ENCODE measurements at places on chromosomes 5 and 9.

DNA sequence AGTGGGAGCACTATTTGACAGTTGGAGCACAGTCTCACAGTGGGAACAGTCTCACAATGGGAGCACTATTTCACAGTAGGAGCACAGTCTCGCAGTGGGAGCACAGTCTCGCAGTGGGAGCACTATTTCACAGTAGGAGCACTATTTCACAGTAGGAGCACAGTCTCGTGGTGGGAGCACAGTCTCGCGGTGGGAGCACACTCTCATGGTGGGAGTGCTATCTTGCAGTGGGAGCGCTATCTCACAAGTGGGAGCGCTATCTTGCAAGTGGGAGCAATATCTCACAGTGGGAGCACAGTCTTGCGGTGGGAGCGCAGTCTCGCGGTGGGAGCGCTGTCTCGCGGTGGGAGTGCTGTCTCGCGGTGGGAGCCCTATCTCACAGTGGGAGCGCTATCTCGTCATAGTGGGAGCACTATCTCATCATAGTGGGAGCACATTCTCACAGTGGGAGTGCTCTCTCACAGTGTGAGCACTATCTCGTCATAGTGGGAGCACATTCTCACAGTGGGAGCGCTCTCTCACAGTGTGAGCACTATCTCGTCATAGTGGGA, 56.1 kb downstream of the MED10 start:
- DNase-seq = peak; percentile 74

DNA sequence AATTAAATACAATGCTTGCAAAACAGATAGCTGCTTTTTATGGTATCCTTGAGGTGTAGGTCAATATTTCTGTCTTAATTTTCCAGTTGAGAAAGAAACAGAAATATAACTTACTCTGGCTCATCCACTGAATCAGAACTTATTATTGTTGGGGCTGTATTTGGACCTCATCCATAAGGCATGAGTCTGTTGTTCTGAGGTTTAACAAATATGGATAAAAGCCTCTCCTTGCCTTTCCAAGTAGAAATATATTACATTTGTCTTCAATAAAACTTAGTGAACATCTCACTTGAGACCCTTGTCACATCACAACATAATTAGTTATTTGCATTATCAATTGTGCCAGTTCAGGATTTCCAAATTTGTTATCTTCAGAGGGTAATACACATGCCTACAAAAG, 525.8 kb downstream of the AGTPBP1 start:
- DNase-seq = no peak

DNA sequence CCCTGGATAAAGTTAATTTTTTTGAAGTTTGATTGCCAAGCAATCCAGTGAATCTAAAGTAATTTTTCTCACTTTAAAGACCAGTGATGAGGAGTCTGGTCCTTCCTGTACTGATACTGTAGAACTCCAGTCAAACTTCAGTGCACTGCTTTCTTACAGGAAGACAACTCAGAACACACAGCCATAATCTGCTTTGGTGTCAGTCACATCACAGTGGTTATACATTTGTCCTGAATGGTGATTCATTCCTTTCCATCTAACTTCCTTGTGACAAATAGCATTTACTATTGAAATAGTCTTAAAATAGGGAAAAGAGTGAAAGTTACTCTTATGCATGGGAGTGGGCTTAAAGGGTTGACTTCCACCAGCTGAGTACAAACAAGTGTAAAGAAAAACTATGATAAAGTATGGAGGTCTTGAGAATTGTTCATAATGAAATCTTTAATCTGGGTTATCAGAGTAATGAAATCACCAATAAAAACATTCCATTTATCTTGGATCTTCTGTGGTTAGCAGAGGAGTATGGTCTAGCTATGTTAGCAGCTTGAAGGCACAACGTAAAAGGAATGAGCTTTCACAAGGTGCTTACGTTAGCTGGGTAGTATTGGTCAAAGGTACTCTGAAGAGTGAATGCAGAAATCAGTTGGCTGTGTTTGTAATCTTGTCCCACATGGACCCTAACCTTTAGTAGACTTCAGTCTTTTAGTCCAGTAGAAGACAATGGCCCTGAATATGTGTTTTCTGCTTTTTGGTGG, 41.5 kb downstream of the DCP2 start:
- no peak for DNase-seq

GRCh38 chr5:97778451-97778850, 595.4 kb upstream of the RIOK2 start:
- no peak for DNase-seq

DNA sequence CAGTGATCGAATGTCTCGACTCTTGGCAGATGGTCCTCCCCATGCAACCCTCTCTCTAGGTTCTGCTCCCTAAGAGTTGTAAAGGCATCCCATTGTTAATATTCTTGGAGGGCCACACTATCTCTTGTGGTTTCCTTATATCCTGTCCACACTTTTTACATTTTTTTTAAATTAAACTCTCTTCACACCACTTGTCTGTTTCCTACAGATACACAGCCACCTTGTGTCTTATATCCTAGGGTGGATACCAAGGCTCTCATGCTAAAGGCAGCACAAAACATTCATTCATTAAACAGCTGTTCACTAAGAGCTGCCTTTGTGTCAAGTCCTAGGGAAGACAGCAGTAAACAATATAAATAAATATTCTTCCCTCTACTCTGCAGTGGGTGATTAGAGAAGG, 60.5 kb upstream of the SHISAL2B start:
- DNase-seq = no peak

DNA sequence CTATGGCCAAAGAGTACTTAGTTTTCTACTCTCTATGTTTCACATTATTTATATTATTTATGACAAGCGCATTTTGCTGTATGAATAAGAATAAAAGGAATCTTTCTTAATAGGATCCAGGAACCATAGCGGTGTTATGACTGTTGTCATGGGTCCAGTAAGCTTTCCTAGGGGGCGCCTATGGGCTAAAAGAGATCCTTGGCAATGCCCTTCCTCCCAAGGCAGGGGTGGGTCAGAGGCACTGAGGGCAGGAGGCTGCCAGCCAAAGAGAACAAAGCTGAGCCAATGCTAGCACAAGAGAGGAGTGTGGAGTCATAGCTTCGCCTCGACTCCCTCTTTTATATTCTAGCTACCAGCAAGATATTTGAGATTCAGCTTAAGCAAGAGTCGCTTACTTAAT, 98.4 kb upstream of the GNAQ start:
- DNase-seq = no peak

DNA sequence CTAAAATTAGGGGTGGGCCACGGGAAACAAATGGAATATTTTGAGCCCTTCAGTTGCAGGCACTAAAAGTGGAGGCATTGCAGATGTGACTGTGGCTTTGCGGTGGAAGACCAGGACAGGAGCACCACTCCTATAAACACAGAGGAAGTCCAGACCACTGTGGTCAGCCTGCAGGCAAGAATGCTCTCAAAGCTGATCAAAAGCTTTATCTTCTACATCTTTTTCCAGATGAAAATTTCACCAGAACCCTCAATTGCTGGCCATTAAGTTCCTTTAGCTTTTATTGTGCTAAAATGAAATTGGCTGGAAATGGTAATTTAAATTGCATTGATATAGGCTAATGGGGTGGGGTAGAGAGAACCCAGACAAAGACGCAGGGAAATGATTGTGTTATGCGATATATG, 208.8 kb downstream of the ERCC6L2 start:
- no peak for DNase-seq

- no peak for DNase-seq
Observed at GRCh38 chr9:135989722-135990467, 28.7 kb upstream of the UBAC1 start.

DNA sequence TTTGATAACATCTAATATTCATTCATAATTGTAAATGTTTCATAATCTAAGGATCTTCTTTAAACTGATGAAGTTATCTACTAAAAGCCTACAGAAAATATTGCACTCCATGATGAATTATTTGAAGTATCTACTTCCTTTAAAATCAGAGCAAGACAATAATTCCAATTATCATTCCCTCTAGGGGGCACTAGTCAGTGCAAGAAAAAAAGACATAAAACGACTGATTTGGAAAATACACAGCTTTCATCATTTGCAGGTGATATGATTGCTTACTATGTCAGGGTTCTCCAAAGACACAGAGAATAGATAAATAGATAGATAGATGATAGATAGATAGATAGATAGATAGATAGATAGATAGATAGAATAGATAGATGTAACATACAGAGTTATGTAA, 13.5 kb upstream of the GRM6 start:
- no peak for DNase-seq

DNA sequence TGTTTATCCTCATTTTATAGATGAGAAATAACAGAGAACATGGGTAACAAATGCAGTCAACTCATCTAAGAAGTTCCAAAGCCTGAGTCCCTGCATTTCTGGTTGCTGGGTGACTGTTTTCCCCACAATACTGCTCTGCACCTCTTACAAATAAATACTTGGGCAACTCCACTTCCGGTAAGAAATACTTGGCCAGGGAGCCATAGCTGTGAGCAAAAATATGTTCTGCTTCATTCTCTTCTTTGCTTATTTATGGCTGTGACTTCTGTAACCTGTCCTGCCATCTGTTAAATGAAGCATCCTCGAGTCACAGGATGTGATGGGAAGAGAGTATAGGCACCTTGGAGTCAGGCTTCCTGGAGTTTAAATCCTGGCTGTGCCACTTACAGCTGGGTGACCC, 49.9 kb downstream of the GDNF start:
- no peak for DNase-seq

GRCh38 chr5:149796836-149797235, 66.7 kb downstream of the PPARGC1B start:
- no peak for DNase-seq

DNA sequence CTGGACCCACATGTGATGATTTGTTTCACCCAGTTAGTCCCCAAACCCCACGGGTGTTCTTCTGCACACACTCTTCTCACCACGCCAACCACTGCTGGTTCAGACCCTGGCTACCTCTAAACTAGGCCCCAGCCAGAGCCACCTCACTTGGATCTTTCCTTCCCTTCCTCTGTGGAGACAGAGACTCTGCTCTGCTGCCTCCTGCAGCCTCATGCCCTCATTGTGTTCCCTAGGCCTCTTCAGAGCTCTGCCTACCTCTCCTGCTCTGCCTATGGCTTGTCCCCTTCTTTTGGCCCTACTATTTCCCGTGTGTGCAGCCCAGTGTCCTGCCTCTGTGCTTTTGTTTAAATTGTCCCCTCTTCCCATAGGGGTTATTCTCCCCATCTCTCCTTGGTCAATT, 79.7 kb downstream of the ARHGAP26 start:
- DNase-seq = no peak

- DNase-seq = no peak
Observed at GRCh38 chr5:98994611-98995010, 65.8 kb upstream of the CHD1 start.

GRCh38 chr9:34571481-34571810, 18.1 kb downstream of the CNTFR start:
- no peak for DNase-seq
